ENCODE measurements at places on chromosomes 6 and 20. TPM values are rescaled to one million over a fixed set of nuclear protein-coding genes. Genes with fewer than 3 reads are reported as not detected.

The ATXN1 gene
- polyA plus RNA-seq: 12.9 TPM

The E2F1 gene
- 4.1 TPM for polyA plus RNA-seq

The LY6G6C gene
- polyA plus RNA-seq: 0.17 TPM

The PLN gene
- 110 TPM for polyA plus RNA-seq

- no peak overlapping the region for H3K4me3 ChIP-seq
- no peak overlapping the region for H3K27ac ChIP-seq
- H3K4me1 ChIP-seq: no peaks in the 10 kb centered on the region
- no peak for DNase-seq
- H3K36me3 ChIP-seq: no peaks in the 10 kb centered on the region
Measured at GRCh38 chr6:169868458-169868857, 117.0 kb downstream of the ERMARD start.

GRCh38 chr20:49669601-49670189 lies 44.0 kb downstream of the B4GALT5 start:
- no peaks in the 10 kb centered on the region for H3K27me3 ChIP-seq
- no peaks in the 10 kb centered on the region for H3K36me3 ChIP-seq
- no peak overlapping the region for H3K27ac ChIP-seq
- H3K4me3 ChIP-seq: no peak overlapping the region
- H3K4me1 ChIP-seq: peaks cover 8% of the 10 kb centered on the region

- no peaks in the 10 kb centered on the region for H3K27me3 ChIP-seq
- no peak overlapping the region for H3K4me3 ChIP-seq
- DNase-seq: no peak
- H3K27ac ChIP-seq: no peak overlapping the region
Measured at GRCh38 chr6:88872962-88873361, 90.5 kb downstream of the RNGTT start.

- no peak overlapping the region for H3K4me3 ChIP-seq
Measured at GRCh38 chr6:119158057-119158848, 79.8 kb upstream of the FAM184A start.

GRCh38 chr6:114649298-114649697 lies 306.5 kb upstream of the HS3ST5 start:
- no peak for DNase-seq
- H3K4me3 ChIP-seq: no peak overlapping the region
- H3K4me1 ChIP-seq: no peaks in the 10 kb centered on the region
- H3K36me3 ChIP-seq: no peaks in the 10 kb centered on the region

- no peak for DNase-seq
- no peaks in the 10 kb centered on the region for H3K36me3 ChIP-seq
- no peak overlapping the region for H3K27ac ChIP-seq
- no peak overlapping the region for H3K4me3 ChIP-seq
- H3K27me3 ChIP-seq: no peaks in the 10 kb centered on the region
Measured at GRCh38 chr20:684676-685319, 9.2 kb upstream of the SCRT2 start.
